H1 (cell line): ENCODE measurements at places on chromosomes 2 and 18. TPM values are rescaled to one million over a fixed set of nuclear protein-coding genes. Genes with fewer than 3 reads are reported as not detected.

DNA sequence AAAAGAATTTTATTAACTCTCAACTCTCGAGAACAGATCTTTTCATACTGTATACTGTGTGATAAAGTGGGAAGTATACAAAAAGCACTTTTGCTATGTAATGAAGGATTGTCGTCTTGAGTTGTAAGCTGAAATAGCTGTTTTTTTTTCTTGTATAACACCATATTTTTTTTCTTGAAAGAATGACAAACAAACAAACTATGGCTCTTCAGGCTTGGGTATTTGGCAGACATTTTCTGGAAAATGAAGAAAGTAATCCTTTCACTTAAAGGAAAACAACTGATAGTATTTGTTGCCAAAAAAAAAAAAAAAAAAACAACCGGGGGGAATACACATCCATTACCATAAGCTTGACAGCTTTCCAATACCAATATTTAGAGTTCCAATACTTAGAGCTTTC is 230.4 kb downstream of the ICOS start:
- no peak for DNase-seq

GRCh38 chr2:86464652-86465051 is 23.5 kb downstream of the KDM3A start:
- no peak for DNase-seq

GRCh38 chr18:31483396-31483795 is 14.6 kb upstream of the DSG2 start:
- no peak for DNase-seq

- DNase-seq, result no peak
These were observed 126.1 kb downstream of the COL6A3 start for GRCh38 chr2:237287872-237288271.

DNA sequence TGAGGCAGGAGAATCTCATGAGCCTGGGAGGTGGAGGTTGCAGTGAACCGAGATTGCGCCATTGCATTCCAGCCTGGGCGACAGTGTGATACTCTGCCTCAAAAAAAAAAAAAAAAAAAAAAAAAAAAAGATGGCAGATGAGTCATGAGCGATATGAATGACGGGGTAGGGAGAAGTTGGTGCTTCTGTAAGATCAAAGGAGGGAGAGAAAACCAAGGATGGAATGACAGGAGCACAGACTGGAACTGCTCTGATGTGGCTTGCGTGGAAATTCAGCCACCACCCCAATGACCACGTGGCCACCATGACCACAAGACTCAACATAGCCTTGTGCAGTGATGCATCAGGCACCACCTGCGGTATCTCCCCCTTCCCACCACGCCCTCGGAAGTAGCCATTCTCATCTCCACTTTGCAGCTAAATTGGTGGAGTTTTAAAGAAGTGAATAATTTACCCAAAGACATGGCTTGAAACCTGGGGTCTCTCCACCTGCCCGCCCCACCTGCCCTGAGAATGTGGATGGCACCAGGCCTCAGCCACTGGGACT is 96.0 kb downstream of the ACKR3 start:
- no peak for DNase-seq

Gene CNDP1
- total RNA-seq, result not detected in 2 replicates
